ENCODE measurements at places on chromosomes 2 and 18.

DNA sequence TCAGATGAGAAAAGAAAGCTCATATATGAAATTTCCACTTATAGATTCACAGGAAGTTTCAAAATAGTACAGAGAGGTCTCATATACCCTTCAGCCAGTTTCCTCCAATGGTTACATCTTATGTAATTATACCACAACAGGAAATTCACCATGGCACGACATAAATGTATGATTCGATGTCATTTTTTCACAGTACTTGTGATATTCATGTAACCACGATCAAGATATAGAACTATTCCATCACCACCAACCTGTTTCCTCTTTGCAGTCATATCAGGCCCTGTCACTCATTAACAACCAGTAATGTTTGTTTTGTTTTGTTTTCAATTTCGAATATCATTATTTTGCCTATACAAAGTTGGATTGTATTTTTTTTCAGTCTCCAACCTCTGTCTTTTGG is 314.3 kb upstream of the POU3F3 start:
- no peak for DNase-seq

GRCh38 chr18:27181726-27182125 is 3.4 kb downstream of the CHST9 start:
- no peak for DNase-seq

DNA sequence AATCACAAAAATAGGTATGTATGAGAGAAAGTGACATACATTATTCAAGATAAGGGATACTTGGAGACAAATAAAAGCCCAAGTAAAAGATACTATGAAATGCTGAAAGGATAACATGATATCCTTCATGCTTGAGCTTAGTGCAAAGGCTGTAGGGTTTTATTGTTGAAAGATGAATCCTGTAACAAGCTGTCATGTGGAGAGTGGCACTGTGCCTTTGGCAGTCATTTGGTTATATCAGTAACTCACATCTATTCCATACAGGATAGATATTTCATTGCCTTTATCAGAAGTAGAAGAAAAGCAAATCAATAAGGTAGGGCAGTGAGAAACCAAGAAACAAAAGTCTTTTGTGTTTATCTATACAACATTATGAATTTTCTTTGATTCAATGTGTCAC is 211.0 kb downstream of the ZNF385B start:
- no peak for DNase-seq

DNA sequence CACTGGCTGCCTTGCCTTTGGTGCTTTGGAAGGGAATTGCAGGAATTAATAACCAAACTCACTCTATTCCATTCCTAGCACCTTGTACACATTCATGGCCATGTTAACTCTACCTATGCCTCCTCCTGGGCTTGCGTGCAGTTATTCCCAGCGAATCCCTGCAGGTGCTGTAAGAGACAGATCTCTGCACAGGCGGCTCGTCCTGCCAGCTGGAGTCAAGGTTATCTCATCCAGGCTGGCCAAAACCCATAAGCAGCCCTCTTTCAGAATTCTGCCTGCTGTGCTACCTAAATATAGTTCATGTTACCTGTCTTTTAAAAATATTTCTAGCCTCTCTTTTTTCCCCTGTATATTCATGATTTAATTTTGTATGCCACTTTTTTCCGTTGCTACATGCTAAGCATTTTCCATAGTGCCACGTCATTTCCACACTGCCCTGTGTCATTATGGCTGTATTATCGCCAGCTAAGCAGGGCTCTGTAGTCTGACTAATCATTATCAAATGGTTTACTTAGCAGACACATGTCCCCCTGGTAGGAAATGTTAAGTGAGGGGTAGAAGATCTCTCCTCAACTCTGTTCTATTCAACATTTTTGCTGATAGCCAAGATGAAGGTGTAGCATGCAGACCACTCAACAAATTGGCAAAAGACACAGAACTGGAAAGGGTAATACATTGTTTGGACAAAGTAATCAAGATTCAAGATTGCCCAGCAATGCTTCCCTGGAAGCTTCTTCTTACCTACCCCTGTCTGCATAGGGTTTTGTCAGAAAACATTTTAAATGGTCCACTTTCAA is 79.7 kb upstream of the TAF1B start:
- no peak for DNase-seq

DNA sequence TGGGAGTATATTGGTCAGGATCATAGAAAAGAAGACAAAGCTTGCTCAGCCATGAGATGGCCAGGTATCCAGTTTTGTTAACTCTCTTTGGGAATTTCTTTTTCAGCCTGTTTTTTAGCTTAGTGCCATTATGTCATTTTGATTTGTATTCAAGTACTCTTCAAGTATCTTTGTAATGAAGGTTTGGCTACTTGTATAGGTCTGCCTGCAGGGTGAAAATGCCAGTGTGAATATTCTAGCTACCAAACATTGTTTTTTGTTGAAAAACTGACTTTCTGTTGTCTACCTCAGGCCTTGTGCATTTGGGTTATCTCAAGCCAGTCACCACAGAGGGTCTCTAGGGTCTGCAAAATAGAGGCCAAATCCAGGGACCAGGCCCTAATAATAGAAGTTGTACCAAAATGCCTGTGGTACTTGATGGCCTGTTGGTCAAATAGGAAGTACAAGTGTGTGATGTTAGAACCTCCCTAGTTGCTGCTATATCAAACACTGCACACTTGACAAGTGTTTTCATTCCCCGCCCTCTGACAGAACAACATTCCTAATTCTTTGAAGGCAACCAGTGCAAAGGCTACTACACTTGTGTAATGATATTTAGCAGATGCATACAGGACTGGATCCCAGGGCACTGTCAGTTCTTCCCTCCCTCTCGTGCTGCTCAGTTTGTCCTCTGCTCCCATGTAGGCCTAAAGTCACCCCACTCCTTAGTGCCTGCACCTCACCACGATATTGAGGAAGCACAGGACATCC is 36.4 kb downstream of the RNMT start:
- no peak for DNase-seq

DNA sequence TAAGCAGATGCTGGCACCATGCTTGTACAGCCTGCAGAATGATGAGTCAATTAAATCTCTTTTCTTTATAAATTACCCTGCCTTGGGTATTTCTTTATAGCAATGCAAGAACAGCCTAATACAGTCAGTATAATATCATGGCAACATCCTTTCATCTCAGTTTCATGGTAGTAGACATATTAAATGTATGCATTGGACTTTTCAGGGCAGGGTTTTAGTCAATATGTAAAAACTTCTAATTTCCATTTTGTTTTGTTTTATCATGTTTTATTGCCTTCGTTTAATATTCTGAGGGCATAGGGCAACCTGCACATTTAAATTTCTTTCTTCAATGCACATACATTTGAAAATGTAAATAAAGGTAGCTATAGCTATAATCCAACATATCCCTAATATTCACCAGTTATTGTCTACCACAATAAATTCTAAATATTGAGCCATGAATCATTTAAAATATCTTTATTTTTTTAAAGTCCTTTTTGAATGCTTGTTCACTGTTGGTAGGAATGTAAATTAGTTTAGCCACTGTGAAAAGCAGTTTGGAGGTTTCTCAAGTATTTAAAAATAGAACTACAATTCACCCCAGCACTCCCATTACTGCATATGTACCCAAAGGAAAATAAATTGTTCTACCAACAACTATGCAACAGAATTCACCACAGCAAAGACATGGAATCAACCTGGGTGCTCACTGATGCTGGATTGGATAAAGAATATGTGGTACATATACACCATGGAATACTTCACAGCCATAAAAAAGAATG is 41.8 kb upstream of the GRB14 start:
- no peak for DNase-seq

DNA sequence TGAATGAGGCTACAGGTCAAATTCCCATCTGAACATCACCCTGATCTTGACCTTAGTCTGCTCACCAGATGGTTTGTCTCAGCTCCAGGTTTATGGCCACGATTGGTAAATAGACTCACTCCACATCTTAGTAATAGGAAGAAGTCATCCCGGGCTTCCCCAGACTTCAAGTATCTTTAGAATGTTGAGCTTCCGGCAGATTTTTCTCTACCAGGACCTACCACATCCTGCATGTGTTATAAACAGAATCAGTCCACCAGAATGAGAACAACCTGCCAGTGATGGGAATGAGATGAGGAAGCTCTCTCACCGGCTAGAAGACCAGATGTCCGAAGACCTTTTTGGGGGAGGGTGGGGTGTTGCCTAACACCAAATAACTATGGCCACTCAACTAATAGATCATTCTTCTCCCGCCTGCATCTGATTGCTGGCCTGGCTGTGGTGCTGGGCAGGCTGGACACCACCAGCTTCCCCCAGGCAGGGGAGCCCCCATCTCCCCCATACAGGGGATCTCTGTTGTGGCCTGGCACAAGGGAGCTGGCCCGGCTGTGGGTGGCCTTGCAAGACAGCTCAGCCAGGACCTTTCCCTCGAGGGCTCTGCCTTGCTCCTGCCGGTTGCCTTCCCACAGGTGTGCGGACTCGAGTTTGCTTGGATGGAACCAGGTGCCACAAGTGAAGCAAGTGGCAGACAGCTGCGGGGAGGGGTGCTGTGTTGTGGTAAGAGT is 88.5 kb downstream of the SH3RF3 start:
- peak; percentile 99 for DNase-seq

DNA sequence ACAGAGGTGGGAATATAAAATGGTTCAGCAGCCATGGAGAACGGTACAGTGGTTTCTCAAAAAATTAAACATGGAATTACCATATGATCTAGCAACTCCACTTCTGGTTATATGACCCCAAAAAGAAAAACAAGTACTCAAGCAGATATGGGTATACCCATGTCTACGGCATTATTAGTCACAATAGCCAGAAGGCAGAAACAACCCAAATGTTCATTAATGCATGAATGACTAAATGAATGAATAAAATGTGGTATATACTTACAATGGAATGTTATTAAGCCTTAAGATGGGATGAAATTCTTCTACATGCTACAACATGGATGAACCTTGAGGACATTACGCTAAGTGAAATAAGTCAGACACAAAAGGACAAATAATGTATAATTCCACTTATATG is 266.8 kb upstream of the FBXO11 start:
- DNase-seq, result no peak

DNA sequence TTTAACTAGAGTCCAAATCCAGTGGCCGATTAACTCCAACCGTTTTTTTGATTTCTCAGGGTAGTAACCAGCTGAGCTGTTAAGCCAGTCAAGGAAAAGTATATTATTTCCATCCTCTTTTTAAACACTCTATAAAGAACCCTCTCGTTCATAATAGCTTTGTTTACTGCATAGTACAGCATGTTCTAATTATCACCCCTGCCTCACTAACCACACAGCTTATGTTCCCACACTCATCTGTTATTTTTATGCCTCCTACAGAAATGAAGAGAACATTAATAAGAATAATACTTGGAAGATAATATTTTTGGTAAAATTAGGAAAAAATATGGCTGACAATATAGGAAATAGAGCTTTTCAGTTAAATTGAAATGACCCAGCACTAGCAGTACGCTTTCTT is 2132.8 kb upstream of the CELF4 start:
- no peak for DNase-seq

GRCh38 chr2:196384729-196385128 is 213.4 kb upstream of the STK17B start:
- no peak for DNase-seq

DNA sequence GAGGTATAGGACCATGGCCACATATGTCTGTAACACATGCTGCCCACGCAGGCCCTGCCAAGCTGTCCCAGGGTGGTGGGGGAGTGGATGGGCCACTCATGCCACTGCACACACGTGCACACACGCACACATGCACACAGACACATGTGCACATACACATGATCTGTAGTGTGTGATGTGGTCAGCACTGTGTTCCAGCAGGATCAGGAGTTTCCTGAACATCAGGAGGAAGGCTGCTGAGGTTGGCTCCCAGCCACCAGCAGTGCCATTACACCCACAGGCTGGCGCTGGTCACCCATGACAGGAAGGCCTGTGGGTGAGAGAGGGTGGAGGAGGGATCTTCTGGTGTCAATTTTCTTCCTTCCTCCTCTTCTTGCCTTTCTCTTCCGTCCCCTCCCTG is 44.7 kb downstream of the POMC start:
- DNase-seq, result no peak

- DNase-seq, result peak; percentile 25
Measured at GRCh38 chr2:235709124-235709813, 215.4 kb downstream of the AGAP1 start.

DNA sequence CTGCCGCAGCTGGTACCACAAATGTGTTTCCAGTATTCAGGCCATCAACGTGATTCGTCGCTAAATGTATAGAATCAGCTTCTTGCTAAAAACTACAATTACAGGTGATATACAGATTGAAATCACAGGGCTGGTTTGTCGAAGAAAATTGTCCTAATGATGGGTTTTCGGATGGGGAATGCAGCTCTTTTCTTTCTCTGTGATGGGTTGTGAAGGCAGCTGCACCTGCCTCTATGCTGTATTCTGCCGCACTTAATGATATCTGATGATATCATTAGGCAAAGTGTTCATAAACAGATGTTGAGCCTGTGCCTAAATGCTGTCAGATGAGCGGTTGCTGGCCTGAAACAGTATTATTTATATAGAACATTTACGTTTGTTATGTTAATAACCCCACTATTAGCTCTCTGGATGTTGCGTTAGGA is 218.1 kb downstream of the ARHGAP15 start:
- DNase-seq, result no peak

DNA sequence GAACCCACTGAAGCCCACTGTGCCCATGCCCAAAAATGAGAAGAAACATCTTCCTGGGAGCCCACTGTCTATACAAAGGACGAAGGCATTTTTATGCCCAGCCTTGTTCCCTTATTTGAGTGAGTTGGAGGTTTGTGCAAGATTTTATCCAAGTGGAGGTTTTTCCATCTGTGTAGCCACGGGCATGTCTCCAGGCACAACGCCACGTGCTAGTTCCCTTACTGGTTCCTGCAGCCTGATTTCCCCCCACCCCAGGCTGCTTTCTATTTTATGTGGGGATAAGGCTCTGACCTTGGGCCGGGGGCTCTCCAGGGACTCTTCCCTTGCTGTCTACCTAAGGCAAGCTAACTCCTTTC is 22.2 kb upstream of the TXNL4A start:
- no peak for DNase-seq

DNA sequence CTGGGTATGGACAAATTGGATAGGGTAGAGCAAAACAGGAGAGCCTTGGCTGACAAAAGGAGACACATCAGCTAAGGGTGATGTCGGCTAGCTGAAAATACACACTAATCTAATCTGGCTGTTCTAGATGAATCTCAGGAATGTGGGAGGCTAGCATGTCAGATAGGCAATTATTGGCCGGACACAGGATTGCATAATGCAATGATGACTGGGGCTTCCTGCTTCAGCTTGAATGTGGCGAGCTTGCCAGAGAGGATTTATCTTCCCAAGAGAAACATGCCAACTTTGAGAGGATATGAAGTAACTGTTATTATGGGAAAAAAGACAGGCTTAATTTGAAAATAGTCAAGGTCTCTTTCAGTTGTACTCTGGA is 102.4 kb downstream of the TRIB2 start:
- DNase-seq, result peak; percentile 100

- DNase-seq, result no peak
Measured at GRCh38 chr2:233081731-233082221, 21.6 kb downstream of the INPP5D start.

GRCh38 chr2:67462738-67463496 is 65.8 kb downstream of the ETAA1 start:
- DNase-seq, result no peak

DNA sequence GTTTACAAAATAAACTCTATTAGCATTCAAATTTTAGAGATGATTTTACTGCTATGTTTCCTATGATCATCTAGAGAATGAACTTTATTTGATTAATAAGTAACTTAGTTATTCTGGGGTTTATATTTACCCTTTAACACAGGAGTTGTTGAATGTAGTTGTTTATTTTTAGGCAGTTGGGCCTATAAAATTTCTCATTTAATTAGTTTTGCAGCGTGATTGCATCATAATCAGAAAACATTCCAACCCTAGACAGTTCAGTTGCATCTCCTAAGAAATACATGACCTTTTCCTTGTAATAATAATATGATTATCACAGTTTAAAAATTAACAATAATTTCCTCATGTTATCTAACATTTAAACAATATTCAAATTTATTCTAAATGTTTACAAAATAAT is 224.7 kb upstream of the CDH7 start:
- DNase-seq, result no peak
